Right hindlimb (tissue), 1 donor: ENCODE measurements at places on chromosomes 2 and 18.

- DNase-seq, result no peak
These were observed 2.8 kb downstream of the C1D start for GRCh38 chr2:68059784-68060525.

DNA sequence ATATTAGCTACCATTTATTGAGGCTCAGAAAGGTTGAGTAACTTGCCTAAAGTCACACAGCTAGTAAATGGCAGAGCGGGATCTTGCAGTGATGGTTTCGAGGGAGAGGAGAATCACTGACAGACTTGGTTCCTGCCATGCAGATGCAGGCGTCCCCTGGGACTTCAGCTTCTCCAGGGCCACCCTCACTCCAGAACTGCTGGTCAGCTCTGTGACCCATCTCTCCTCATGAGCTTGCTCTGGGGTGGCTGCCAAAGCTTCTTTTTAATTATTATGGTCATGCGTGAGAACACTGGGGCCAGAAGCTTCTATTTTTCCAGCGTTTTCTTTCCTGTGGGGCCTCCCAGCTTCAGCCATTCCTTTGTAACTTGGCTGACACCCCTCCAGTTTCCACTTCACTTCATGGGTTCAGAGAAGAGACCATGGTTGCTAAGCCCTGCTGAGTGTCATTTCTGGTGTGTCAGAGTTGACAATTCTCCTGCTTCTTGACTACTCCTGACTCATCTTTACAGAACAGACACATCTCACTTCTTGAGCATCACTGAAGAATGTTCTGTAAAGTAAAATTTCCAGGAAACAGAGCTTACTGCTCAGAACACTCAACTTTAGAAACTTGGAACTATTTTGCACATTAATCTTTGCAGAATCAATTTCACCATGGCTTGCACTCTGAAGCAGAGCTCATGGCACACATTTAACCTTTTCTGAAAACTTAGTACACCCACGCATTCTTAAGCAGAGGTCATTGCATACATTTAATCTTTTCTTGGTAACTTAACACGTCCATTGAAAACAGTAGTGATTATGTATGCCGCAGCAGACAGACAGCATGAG is 70.4 kb downstream of the IL1R2 start:
- DNase-seq, result peak; percentile 87

DNA sequence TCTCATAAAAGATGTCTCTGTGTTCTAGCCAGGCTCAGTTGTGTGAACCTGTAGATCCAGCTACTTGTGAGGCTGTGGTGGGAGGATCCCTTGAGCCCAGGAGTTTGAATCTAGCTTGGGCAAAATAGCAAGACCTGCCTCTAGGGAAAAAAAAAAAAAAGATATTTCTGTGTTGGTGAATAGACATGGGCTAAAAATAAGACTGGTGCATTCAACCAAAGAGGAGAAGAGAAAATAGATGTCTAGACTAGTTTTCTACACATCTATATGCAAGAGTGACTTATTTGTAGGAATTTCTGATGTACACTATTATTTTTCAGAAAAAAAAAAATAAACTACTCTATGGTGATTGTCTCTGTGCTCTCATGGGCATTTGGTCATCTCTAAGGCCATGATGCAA is 555.1 kb downstream of the BCL11A start:
- DNase-seq, result no peak

- DNase-seq, result no peak
These were observed 6.9 kb downstream of the CD8A start for GRCh38 chr2:86783615-86784339.

DNA sequence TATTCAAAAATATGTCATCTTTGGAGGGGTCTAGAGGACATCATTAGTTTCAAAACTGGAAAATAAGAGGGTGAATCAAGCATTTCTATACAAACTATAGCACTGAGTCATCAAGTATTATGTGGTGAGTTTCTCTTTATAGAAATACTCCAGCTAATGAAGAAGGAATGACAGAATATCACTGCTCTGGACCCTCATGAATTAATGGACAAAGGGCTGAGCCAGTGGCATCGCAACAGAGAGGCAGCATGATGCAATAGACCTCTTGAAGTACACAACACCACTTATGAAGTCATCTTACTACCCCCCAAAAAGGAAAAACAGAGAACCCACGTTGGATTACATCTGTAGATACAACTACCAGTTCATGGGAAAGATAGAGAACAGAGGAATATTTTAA is 27.4 kb upstream of the EIF2AK3 start:
- no peak for DNase-seq

DNA sequence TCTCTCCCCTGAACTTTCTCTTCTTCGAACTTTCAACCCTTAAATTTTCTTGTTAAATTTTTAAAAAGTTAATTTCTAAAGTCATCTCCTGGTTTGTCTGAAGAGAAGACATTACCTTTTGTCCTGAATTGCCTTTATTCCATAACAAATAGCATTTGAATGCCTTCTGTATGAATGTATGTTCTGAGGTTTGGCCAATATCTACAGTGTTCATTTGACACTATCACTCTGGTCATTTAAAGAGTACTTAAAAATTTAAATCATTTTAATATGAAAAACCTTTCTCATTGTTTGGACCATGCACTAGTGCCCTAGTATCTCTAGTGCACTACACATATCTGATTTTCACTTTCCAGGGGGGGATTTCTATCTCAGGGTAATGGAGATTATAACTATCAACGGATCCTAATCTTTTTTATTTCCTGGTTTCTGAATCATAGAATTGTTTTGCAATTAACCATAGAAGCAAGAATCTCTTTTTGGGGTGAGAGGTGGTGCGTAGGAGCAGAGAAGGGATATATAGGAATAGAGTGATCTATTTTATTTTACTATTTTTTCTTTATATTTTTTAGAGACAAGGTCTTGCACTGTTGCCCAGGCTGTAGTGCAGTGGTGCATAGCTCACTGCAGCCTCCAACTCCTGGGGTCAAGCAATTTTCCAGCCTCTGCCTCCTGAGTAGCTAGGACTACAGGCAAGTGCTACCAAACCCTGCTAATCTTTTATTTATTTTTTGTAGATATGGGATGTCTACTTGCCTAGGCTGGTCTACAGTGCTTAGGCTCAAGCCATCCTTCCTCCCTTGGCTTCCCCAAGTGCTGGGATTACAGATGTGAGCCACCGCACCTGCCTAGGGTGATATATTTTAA is 25.5 kb downstream of the TANC1 start:
- no peak for DNase-seq

DNA sequence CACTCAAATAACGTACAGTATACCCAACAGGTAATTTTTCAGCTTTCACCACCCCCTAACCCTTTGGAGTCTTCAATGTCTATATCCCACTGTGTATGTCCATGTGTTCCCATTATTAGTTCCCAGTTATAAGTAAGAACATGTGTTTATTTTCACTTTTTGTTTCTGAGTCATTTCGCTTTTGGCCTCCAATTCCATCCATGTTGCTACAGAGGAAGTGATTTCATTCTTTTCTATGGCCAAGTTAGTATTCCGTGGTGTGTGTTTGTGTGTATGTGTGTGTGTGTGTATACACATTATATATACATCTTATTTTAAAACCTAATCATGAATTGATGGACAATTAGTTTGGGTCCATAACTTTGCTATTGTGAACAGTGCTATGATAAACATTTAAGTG is 464.4 kb downstream of the CMPK2 start:
- no peak for DNase-seq

DNA sequence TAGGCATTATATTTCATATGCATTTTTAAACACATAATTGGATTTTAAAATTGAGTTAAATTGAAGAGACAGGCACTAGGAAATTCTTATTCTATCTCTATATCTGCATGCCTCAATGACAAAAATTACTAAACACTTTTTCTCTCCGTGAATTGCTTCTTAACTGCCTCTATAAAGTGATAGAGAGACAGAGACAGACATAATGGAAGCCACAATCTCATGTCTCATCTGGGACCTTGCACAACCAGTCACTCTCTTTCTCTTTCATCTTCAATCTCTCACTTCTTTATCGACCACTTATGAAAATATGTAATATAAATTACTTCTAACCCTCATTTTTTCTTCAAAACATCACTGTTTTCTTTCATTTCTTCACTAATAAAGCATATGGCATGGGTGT is 238.9 kb upstream of the ZNF804A start:
- DNase-seq, result no peak

GRCh38 chr2:210195101-210195852 is 24.1 kb upstream of the KANSL1L start:
- no peak for DNase-seq
